ENCODE measurements at places on chromosomes 1 and 21.

GRCh38 chr1:112833806-112834205, 118.7 kb upstream of the PPM1J start:
- no peak for DNase-seq
- H3K4me1 ChIP-seq, result peaks cover 9% of the 10 kb centered on the region
- no peak overlapping the region for H3K27ac ChIP-seq
- H3K36me3 ChIP-seq, result no peaks in the 10 kb centered on the region
- no peak overlapping the region for H3K4me3 ChIP-seq

GRCh38 chr1:936348-937264, 12.9 kb downstream of the SAMD11 start:
- DNase-seq, result no peak
- peaks cover 58% of the 10 kb centered on the region for H3K4me1 ChIP-seq
- no peak overlapping the region for H3K4me3 ChIP-seq

DNA sequence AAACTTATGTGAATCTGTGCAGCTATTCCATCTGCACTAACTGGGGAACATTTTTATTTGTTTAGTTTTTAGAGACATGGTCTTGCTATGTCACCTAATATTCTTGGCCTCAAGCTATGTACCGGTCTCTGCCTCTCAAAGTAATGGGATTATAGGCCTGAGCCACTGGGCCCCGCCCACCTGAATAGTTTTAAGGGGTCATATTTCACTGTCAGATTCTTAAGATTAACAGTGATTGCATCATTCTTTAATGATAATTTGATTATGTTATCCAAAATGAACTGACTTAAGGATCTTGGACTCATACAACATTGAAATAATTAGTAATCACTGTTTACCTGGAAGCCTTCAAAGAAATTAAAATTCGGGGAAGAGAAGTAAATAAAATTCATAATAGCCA, 12.6 kb upstream of the KLF18 start:
- no peaks in the 10 kb centered on the region for H3K36me3 ChIP-seq
- DNase-seq, result no peak
- peaks cover 3% of the 10 kb centered on the region for H3K27me3 ChIP-seq
- H3K4me1 ChIP-seq, result no peaks in the 10 kb centered on the region
- no peak overlapping the region for H3K4me3 ChIP-seq
- H3K27ac ChIP-seq, result no peak overlapping the region

GRCh38 chr1:77459881-77460280, 178.1 kb downstream of the AK5 start:
- DNase-seq, result no peak
- no peaks in the 10 kb centered on the region for H3K36me3 ChIP-seq
- H3K4me1 ChIP-seq, result no peaks in the 10 kb centered on the region
- peaks cover 4% of the 10 kb centered on the region for H3K27me3 ChIP-seq
- H3K27ac ChIP-seq, result no peak overlapping the region

GRCh38 chr1:185741551-185741950, 7.4 kb downstream of the HMCN1 start:
- H3K36me3 ChIP-seq, result peaks cover 69% of the 10 kb centered on the region
- DNase-seq, result no peak
- no peak overlapping the region for H3K27ac ChIP-seq
- no peaks in the 10 kb centered on the region for H3K27me3 ChIP-seq
- H3K4me3 ChIP-seq, result no peak overlapping the region
- H3K4me1 ChIP-seq, result peaks cover 14% of the 10 kb centered on the region

GRCh38 chr1:99004254-99004860, 304 bp downstream of the PLPPR5 start:
- H3K4me1 ChIP-seq, result peaks cover 6% of the 10 kb centered on the region
- H3K27ac ChIP-seq, result no peak overlapping the region
- H3K4me3 ChIP-seq, result peak overlapping the region; percentile 80

- peaks cover 26% of the 10 kb centered on the region for H3K27me3 ChIP-seq
- no peaks in the 10 kb centered on the region for H3K36me3 ChIP-seq
- H3K4me1 ChIP-seq, result peaks cover 7% of the 10 kb centered on the region
- H3K4me3 ChIP-seq, result no peak overlapping the region
- H3K27ac ChIP-seq, result no peak overlapping the region
These were observed 79.7 kb downstream of the ZNF648 start for GRCh38 chr1:181981821-181982220.

GRCh38 chr1:233523047-233523446, 90.9 kb upstream of the KCNK1 start:
- H3K27ac ChIP-seq, result no peak overlapping the region
- H3K27me3 ChIP-seq, result peaks cover 8% of the 10 kb centered on the region
- DNase-seq, result no peak

DNA sequence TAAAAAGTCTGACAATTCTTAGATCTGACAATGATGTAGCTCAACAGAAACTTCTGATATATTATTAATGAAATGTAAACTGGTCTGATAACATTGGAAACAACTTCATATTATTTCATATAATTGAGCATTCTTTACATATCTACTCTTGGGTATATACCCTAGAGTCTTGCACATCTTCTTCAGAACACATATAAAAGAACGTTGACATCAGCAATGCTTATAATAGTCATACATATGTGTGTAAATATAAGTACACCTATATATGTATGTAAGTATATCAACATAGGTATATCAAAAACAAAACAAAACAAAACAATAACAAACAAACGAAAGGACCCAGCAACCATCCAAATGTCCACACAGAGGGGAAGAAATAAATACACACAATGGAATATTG, 38.4 kb downstream of the NRIP1 start:
- H3K36me3 ChIP-seq, result peaks cover 75% of the 10 kb centered on the region
- H3K27ac ChIP-seq, result peak overlapping the region; percentile 24
- peaks cover 20% of the 10 kb centered on the region for H3K4me1 ChIP-seq
- DNase-seq, result no peak
- H3K4me3 ChIP-seq, result no peak overlapping the region
- no peaks in the 10 kb centered on the region for H3K27me3 ChIP-seq

DNA sequence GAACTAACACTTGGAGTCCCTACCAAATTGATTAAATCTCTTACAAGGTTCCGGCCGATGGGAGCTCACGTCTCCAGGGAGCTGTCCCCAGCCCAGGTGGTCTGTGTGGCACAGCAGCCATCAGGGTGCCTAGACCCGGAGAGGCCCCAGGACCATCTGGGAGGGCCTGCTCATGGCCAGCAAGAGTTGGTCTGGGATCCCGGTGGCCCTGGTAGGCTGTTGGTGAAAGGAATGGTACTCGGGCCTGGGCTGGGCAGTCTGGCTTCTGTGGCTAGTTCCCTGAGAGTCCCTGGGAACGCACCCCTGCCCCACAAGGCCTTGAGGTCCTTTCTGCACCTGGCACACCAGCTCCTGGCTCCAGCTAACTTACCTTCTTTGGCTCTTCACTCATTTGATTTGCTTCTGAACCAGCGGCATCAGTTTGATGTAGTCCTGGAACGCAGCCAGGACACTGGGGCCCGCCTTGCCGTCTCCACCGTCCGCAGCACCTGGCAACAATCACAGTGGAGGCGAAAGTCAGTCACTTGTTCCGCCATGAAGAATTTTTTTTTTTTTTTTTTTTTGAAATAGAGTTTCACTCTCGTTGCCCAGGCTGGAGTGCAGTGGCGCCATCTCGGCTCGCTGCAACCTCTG, 62.5 kb downstream of the SCCPDH start:
- peaks cover 12% of the 10 kb centered on the region for H3K36me3 ChIP-seq
- no peak overlapping the region for H3K27ac ChIP-seq
- DNase-seq, result no peak
- H3K4me3 ChIP-seq, result no peak overlapping the region
